T-cell (primary cell): ENCODE measurements at places on chromosomes 2 and 18. TPM values are rescaled to one million over a fixed set of nuclear protein-coding genes. Genes with fewer than 3 reads are reported as not detected.

Gene CSRNP3
- not detected for total RNA-seq

Gene PARD3B
- 1.6 TPM for total RNA-seq

Gene ZNF516
- 22.7 TPM for total RNA-seq

Gene IL36B
- not detected for total RNA-seq

Gene GBX2
- total RNA-seq = not detected

Gene NOSTRIN
- 0.82 TPM for total RNA-seq

Gene CIB4
- not detected for total RNA-seq
